Stromal cell of bone marrow (primary cell): ENCODE measurements at places on chromosomes 16 and 17.

DNA sequence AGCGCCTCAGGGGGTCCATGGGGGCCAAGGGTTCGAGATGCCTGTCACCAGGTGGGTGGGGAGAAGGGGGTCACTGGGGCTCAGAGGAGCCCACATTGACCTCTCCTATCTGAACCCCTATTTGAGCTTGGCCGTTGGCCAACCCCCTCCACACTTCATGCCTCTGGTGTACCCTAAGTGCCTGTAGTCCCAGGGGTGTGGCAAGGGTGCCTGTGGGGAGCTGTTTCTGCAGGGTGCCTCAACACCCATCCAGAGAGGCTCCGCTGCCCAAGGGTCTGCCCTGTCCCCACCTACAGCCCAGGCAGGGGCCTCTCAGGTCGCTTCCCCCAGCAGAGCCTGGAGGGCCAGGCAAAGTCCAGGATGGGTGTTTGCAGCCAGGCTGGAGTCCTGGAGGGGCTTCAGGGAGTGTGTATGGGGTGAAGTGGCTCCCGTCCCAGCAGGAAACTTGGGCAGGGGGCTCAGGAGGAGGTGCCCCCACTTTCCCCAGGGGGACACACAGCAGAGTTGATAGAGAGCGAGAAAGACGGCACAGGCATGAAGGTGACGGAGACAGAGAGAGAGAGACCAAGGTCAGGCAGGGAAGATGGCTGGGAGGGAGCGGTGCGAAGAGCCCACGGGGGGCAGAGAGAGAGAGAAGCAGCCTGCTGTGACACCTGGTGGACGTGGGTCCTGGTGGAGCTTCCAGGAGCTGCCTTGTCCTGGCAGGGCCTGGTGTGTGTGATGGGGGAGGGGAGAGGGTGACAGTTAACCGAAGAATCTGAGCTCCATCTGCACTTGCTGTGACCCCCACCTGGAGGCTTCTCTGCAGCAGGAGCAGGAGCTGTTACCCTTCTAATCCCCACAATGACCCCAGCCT, at the start of gene SEPTIN12:
TSS of gene SEPTIN12 (minus strand) at position 719 of the 856 bp plus-strand sequence. CDS start at position 19, 700 bp downstream.
- DNase-seq: no peak

- DNase-seq: peak; percentile 73
Measured at GRCh38 chr17:79988185-79988971, 47.3 kb downstream of the TBC1D16 start.

GRCh38 chr17:1188812-1189504, 9.2 kb upstream of the ABR start:
- DNase-seq: peak; percentile 98

- DNase-seq: no peak
Measured at GRCh38 chr17:80876950-80877728, 114.5 kb upstream of the CHMP6 start.

DNA sequence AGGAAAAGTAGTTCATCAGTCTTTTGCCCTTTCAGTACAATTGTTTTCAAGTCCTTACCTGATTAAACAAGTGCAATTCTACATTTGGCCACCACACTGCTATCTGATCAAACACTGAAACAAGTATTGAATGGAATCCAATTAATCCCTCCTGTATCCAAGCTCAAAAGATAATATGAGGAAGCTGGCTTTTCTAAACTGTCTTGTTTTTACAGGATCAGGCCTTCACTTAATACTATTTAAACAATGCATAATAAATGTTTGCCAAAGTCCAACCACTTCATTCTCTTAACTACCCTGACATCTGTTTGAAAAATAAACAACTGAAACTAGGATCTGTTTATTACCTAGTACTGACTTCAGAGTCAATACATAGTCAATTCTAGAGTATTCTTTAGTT, 131.6 kb downstream of the MRTFB start:
- DNase-seq: no peak

DNA sequence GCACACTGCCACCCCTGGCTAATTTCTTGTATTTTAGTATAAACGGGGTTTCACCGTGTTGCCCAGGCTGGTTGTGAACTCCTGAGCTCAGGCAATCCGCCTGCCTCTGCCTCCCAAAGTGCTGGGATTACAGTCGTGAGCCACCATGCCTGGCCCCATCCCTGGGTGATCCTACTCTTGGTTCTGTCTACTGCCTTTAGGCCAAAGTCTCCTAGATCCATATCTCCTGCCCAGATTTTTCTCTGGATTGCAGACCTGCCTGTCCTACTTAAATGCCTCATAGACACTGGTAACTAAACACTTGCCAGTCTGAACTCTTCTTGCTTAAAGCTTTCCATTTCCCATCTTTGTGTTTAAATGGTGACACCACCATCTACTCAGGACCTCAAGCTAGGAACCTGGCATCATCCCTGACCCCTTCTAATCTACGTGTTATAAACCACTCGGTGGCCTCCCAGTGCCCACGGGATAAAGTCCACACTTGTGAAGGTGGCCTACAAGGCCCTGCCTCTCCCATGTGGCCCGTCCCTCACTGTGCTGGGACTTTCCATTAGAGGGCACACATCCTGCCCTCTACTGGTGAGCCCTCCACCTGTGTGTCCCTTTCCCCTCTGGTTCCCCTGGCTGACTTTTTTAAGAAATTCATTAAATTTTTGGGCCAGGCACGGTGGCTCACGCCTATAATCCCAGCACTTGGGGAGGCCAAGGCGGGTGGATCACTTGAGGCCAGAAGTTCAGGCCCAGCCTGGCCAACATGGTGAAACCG, 51.1 kb downstream of the USP43 start:
- no peak for DNase-seq

DNA sequence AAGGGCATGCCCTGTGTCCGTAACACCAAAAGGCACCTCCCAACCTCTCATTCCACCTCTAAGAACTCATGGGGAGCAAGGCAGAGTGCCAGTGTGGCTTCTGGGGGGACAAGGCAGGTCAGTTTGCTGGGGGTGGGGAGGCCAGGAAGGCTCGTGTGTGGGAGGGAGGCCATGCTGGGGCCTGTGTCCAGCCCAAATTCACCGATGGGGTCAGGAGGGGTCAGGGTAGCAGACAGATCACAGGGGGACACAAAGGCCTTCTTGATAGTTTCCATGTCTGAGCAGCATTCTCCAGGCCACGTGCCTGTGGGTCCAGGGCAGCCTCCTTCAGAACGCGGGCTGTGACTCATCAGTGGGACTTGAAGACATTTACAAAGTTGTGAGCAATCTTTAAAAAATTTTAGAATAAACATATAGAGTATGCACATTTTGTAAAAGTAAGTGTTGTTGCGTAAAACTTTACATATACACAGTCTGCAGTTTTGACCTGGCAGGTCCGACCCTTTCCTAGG, 20.9 kb downstream of the SPACA3 start:
- DNase-seq: peak; percentile 53

DNA sequence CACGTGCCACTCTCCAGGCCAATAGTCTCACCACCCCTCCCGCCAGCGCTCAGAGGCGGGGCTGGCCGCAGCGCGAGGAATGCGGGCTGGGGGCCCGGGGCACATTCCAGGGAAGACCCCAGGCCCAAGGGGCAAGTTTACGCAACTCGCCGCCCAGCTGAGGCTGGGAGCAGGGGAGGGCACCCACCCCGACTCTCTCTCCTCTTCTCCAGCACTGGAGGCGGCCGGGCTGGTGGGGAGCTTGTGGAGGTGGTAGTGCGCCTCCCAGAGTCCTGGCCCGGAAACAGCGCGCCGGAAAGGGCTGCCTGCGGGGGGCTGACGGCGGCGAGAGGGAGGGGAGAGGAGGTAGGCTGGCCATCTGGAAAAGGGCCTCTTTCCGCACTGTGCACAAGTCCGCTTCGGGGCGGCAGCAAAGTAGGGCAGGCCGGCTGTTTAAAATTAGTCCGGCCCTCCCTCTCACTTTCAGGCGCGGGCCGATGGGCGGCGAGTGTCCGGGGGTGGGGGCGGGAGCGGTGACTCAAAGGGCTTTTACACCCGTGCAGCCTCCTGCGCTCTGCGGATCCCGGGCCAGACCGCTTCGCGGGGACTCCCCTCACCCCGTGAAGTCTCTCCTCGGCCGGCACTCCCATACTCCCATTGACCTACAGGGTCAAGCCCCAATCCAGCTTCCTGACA, 1.1 kb downstream of the FHOD1 start:
- DNase-seq: peak; percentile 74

GRCh38 chr17:75516619-75517296, 430 bp downstream of the TSEN54 start:
- no peak for DNase-seq

GRCh38 chr16:13781575-13782338, 138.2 kb upstream of the ERCC4 start:
- no peak for DNase-seq

- DNase-seq: no peak
Measured at GRCh38 chr17:1179818-1180742, at the start of gene ABR. ABR (minus strand) TSS chr17:1179981; CDS start chr17:1179727, 254 bp downstream.

DNA sequence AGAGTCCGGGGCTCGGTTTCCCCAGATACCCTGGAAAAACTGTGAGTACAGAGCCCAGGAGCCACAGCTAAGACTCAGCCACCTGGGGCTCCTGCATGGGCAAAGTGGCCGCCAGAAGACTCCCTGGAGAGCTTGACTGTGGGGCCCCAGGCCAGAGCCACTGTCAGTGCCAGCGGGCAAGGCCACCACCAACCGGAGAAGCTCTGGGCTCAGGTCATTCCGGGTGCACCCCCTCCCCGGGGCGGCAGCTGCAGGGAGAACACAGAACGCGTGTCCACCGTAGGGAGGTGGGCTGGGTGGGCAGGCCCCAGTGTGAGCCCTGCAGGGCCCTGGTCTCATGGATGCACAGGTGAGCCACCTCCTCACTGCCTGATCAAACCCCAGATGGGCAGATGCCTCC, 22.3 kb upstream of the RBFOX3 start:
- DNase-seq: no peak

DNA sequence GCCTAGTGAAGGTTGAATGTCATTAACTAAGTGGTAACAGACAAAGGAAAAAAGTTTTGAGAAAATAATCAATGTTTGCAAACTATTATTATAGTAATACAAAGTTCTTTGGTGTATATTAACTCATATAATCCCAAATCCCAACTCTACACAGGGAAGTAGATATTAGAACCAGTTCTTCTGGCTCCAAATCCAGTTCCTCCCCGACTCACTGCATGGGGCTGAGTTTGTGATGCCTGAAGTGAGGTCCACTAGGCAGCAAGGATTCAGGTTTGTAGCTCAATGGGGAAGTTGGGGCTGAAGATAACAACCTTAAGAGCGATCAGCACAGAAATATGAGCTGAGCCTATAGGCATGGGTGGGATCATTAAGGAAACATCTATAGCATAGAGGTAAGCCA, 5.6 kb upstream of the SYNRG start:
- DNase-seq: no peak

GRCh38 chr16:53768167-53768566, 64.2 kb downstream of the FTO start:
- DNase-seq: no peak

- DNase-seq: no peak
Measured at GRCh38 chr17:8776881-8777280, 18.5 kb upstream of the SPDYE4 start.

- DNase-seq: no peak
Measured at GRCh38 chr17:81801327-81801726, 2.6 kb upstream of the GCGR start.

- no peak for DNase-seq
Measured at GRCh38 chr16:23537390-23537789, 19.8 kb downstream of the EARS2 start.

- DNase-seq: no peak
Measured at GRCh38 chr16:31477220-31478216, 5.4 kb upstream of the SLC5A2 start.

- DNase-seq: peak; percentile 24
Measured at GRCh38 chr17:14214271-14214670, 22.4 kb downstream of the CDRT15 start.

DNA sequence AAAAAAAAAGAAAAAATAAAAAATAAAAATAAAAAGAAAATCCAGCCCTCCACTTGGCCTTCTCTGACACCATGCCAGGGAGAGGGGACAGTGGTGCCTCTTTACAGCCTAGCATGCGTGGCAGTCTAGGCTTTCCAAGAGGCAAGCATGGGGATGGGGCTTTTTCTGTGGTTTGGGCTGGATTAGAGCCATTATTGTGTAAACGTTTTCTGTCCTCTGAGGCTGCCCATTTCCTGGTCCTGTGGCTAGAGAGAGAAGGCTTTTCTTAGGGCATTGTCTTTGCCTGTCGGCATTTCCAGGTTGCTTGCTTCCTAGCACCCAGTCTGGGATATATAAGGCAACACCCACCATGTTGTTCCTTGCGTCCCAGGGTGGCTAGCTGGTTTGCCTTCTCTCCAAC, 2.7 kb upstream of the DHRS7B start:
- no peak for DNase-seq

- no peak for DNase-seq
Measured at GRCh38 chr17:57091186-57091618, 6.2 kb downstream of the AKAP1 start.

DNA sequence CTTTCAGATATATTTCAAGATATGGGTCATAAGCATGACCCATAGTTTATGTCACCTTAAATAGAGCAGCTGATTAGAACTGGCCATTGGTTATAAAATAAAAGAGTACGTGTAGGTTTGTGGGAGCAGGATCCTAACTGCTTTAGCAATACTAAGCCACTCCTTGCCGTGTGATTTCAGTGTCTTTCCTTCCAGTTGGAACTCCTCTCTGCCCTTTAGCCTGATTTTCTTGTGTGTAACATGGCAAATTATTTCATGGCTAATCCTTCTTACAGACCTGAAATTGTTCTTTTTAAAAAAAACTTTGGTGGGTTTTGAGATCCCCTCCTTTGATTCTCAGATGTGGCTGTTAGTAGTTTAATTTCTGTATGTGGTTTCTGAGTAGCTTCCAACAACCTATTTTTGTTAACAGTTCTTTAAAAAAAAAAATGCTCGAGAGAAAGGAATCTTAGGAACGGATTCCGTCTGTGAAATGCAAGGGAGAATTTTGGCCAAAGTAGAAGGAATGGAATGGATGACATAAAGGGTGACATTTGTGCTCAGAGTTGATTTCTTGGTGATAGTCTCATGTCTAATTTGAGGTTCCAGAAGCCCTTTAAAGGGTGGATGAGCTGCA, 39.9 kb downstream of the DHRS7B start:
- peak; percentile 48 for DNase-seq

DNA sequence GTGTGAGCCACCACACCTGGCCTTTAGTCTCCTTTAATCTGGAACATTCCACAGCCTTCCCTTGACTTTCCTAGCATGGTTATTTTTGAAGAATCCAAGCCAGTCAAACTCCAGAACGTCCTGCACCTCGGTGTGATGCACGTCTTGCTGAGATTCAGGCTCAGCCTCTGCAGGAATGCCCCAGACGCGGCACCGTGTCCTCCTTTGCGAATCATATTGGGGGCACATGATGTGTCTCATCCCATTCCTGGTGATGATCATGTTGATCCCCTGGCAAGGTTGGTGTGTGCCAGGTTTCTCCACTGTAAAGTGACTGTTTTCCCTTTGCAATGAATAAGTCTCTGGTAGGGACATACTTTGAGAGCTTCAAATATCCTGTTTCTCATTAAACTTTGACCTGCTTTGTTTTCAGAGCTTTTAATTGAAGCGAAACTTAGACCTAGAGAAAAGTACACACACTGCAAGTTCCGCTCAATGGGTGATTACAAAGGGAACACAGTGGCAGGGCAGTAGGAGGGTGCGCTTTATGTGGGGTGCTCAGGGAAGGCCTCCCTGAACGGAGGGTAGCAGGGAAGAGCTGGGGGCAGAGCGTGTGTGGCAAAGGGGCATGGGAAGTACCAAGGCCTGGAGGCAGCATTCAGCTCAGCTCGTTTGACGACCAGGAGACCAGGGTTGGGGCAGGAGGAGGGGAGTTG, 9.6 kb upstream of the ATP2C2 start:
- DNase-seq: no peak

GRCh38 chr17:45223539-45224528, 2.1 kb downstream of the FMNL1 start:
- no peak for DNase-seq

- DNase-seq: peak; percentile 6
Measured at GRCh38 chr16:65909310-65910050, 457.0 kb upstream of the CDH5 start.
